Stimulated activated CD4-positive, alpha-beta T cell treated with anti-CD3 and anti-CD28 coated beads, Interleukin-1b, Interleukin-23, amount 100 ng/mL, for 4 hours (primary cell): ENCODE measurements at places on chromosomes 3 and 15.

DNA sequence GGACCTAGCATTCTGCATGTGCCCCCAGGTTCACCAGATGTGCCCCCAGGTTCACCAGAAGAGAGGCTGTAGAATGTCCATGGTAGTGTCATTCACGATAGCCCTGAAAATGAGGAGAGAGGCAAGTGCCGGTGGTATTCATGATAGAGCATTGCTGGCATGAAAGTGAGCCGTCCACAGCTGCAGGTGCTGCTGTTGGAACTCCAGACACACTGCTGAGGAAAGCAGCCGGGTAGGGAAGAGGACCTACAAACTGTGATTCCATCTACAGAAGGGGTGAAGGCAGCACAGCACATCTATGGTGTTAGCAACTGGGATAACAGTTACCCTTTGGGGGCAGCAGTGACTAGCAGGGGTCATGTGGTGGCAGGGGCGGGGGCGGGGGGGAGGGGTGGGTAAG is 125.0 kb upstream of the PLXNA1 start:
- DNase-seq = no peak

DNA sequence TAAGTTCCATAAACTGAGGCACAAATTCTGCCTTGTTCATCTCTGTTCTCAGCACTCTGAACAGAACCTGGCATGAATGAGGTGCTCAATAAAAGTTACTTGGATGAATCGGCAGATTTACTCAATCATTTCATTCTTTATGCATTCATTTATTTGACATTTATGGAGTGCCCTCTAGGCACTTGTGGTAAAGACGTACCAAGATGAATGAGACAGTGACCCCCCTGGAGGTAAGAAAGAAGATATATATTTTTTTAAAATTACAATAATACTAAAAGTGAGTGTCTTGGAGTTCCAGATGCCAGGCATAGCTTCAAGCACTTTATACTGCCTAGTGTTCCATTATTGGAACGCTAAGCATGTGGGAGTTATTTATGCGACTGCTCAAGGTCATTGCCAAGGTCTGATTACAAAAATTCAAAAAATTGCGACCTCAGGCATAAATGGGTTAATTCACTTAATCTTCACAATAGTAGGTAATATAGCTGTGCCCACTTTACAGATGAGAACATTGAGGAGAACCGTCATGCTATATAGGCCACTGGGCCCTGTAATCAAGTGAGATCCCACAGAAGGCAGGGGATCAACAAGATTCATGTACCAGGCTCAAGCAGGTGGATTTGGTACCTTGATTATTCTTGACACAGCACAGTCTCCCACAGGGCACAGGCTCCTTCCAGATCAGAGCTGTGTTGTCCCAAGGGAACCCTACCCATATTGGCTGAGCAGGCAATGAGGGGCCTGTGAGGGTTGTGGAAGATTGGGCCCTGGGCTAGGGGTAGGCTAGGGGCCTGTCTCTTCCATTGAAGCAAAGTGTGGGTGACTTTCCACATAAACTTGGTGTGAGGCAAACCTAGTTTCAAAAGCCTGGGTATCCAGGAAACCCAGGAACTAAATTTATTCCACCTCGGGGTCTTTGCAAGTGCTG is 10.7 kb downstream of the XIRP1 start:
- no peak for DNase-seq

- no peak for DNase-seq
Measured at GRCh38 chr3:39651993-39652739, 157.2 kb upstream of the MYRIP start.

GRCh38 chr3:187997946-187998561 is 155.9 kb upstream of the LPP start:
- no peak for DNase-seq

DNA sequence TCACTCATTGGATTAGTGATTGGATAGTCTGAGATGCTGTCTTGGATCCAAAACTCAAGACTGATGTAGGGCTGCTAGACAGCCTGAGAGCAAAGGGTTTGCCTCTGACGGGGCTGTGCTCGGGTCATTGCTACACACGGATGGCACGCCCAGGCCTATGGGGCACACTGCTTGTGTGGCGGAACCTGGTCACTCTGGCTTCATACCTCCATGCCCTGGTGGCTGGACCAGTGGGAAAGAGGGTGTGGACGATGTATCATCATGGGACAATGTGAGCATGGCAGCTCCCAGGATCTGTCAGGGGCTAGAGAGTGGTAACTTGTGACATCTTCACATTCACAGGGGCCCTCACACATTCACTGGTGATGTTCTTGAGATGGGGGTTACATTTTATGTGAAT is 18.1 kb upstream of the CCDC174 start:
- no peak for DNase-seq

DNA sequence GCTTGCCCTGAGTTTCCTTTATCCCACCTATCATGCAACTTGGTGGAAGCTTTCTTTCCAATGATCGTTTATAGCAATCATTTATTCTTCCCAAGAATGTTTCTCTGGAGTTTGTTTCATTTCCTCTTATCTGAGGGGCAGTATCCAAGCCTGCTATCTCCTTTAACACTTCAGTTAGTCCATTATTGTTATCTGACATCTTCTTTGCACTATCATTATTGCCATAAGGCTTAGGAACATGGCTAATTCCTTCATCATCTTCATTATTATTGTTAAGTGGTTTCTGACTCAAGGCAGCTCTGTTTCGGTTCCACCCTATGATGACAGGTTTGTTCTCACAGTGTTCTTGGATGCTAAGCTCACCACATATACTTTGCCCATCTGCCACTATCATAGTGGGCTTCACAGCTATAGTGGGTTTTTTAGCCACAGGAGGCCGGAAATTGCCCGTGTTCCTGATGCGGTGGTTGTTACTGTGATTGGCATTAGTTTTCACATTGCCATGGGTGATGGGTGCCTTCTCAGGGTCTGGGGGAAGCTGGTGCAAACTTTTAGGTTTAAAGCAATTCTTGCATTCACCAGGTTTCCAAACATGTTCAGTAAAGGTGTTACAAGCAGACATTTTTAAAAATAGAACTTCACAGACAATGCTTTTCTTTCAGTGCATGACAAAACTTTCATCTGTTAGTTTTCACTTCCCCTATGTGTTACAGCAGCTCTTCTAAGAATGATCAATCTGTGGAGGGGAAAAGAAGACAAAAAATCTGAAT is 110.6 kb upstream of the TSPAN3 start:
- DNase-seq = no peak

DNA sequence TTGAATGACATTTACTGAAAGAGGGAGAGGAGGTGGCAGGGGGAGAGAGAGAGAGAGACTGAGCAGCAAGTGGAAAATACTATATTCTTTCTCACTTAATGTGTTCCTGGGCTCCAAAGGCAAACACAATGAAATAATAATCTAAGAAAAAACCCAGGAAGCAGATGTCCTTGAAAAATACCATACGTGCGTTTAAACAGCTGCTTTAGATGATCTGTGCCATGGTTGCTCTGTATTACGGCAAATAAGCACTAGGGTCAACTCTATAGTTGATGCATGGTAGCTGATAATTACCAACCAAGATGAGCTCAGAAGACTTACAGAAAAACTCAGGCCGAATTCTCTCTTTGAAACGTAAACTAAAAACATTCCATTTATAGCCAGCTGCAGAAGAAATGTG is 410.3 kb upstream of the TBL1XR1 start:
- no peak for DNase-seq

- DNase-seq = no peak
Measured at GRCh38 chr3:122391681-122392446, 7.9 kb downstream of the FAM162A start.

DNA sequence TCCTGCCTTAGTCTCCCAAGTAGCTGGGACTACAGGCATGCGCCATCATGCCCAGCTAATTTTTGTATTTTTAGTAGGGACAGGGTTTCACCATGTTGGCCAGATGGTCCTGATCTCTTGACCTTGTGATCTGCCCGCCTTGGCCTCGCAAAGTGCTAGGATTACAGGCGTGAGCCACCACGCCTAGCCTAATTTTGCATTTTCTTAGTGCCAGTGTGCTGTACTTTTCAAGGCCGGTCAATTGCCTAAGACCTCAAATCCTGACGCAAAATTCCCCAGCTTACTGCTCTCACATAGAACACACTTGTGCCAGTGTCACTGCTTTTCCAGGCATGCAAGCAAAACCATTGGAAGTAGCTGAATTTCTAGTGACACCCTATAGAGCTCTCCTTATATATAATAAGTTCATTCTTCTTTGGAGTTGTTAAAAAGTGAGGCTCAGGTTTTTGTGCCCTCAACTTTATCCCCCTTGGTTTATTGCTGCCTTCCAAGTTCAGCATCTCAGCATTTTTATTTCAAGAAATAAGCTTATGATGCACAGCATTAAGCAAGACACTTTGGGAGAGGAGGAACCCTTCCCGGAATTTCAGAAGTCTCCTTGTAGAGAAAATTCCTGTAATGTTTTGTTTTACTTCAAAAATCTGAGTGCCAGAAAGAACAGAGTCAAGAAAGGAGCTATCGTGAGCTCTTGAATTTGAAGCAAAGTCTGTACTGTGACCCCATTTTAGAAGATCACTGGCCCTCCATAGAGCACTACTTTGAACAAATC is 93.2 kb downstream of the FILIP1L start:
- no peak for DNase-seq

- no peak for DNase-seq
Measured at GRCh38 chr3:196336319-196337145, 1.7 kb downstream of the TM4SF19 start.

DNA sequence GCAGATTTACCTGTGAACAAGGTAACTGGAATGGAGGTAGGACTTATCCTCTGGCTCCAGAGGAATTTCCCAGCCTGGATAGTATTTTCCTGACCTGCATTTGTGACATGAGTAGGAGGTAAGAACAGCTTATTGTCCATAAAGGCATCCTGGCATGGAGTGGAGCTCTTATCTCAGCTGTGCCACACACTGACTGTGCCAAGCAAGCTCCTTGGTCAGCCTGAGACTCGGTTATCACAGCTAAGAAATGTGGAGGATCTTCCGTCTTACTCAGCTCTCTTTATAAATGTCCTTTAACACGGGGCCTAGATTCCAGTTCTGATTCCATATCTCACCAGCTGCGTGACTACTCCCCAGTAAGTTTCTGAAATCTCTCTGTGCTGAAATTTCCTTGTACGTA is 38.9 kb downstream of the SLCO3A1 start:
- no peak for DNase-seq

- DNase-seq = no peak
Measured at GRCh38 chr3:123034120-123034519, 6.6 kb upstream of the SEMA5B start.

DNA sequence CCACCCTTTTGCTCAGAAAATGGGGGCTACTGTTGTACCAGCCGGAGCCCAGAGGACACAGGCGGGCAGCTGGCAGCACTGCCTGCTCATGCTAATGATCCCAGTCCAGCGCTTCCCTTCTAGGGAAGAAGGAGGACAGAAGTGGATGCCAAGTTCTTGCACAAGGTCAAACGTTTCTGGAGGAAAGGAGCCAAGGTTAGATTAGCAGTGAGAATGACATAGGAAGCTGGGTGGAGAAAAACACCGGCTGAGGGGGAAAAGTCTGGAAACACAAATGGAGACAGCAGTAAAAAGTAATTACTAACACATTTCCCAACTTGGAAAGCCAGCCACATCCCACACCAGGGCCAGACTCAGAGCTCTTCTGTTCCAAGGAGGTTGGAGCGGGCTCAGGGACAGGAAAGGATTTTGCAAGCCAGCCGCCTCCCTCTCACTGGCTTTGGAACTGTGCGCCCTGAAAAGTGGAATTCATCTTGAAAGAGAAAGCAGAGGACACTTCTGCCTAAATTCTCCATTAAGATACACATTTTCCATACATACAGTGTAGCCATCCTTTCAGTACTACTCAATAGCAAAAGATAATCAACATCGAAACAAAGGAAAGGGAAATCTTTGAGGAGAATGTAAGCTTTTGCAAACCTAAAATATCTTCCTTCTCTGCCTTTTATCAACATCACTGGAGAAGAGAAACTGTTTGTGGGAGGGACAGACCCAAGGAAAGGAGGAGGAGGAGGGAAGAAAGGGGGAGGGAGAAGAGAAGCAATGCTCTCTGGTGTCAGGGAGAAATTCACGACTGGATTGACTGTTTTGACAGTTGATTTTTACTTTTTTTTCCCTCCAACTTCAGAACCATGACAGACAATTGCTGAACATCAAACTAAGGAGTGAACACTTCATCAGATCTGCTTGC is 133.6 kb downstream of the CD47 start:
- DNase-seq = no peak

GRCh38 chr3:72043204-72044133 is 258.5 kb upstream of the PROK2 start:
- no peak for DNase-seq

DNA sequence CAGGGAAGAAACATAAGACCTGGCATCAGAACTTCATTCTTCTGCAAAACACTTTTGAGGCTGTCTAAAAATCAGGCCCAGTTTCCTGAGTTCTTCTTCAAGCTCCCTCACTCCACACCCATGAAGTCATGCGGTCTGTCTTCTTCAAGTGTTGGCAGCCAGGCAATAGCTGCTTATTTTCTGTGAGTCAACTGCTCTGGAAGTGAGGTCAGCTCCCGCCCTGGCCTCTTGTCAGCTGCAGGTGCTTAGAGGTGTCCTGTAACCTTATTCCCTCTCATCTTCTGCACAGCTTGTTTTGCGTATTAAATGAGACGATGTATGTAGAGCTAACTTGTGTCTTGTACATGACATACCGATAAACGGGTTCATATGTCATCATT is 226.1 kb downstream of the ADAMTS17 start:
- no peak for DNase-seq

GRCh38 chr15:61032600-61033286 is 196.4 kb downstream of the RORA start:
- no peak for DNase-seq

DNA sequence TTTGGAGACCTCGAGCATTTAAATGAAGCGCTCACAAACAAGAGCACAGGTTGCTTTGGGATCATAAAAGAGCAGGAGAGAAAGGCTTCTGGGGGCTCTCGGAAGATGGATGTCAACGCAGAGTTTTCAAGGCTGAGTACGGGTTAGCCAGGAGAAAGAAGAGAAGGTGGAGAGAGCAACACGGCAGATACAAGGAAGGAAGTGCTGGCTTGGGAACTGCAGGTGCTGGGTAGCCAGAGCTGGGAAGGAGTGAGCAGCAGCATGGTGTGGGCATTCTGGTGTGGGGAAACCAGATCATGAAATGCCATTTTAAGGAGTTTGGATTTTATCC is 580 bp upstream of the RUBCN start:
- no peak for DNase-seq

DNA sequence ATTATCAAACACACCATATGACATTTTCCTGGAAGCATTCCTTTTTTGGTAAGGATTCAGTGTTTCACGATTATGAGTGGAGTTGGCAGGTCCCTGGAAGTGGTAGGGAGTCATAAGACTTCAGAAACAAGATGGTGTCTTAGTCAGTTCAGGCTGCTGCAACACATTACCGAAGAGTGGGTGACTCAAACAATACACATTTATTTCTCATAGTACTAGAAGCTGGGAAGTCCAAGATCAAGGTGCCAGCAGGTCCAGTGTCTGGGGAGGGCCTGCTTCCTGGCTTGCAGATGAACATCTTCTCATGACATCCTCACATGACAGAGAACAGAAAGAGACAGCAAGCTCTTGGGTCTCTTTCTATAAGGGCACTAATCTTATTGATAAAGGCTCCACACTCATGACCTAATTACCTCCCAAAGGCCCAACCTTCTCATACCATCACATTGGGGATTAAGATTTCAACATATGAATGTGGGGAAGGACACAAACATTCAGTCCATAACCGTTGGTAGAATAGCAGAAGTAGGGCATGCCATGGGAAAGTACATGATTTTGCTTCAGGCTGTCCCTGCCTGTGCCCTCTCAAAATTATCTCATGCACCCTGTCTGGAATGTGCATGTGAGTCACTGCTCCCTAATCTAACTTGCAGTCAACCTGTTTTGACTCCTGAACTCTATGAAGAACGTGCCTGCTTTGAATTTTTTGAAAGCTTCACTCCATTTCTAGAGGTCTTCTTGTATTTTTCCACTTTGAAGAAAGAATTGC is 72.5 kb downstream of the GTPBP8 start:
- no peak for DNase-seq
